ENCODE measurements at places on chromosomes 11 and 22.

DNA sequence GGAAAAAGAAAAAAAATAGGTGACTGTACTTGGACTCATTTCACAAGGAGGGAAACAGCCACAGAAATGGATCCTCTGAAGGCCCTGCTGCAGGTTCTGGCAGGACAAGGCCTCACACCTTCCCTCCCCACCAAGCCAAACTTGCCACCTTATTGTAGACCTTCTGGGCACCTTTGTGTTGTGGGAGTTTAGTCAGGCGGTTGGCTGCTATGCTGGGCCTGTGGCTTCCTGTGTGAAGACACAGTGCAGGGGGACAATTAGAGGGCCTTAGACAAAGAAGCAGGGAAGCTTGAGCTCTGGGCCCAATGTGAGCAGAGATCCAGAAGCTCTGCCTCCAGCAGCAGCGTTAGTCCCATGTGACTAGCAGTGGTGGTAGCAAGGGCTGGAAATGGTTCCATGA is 4.2 kb downstream of the RAB1B start:
- DNase-seq, result no peak

GRCh38 chr11:65973439-65974110 is 12.0 kb downstream of the SART1 start:
- no peak for DNase-seq

DNA sequence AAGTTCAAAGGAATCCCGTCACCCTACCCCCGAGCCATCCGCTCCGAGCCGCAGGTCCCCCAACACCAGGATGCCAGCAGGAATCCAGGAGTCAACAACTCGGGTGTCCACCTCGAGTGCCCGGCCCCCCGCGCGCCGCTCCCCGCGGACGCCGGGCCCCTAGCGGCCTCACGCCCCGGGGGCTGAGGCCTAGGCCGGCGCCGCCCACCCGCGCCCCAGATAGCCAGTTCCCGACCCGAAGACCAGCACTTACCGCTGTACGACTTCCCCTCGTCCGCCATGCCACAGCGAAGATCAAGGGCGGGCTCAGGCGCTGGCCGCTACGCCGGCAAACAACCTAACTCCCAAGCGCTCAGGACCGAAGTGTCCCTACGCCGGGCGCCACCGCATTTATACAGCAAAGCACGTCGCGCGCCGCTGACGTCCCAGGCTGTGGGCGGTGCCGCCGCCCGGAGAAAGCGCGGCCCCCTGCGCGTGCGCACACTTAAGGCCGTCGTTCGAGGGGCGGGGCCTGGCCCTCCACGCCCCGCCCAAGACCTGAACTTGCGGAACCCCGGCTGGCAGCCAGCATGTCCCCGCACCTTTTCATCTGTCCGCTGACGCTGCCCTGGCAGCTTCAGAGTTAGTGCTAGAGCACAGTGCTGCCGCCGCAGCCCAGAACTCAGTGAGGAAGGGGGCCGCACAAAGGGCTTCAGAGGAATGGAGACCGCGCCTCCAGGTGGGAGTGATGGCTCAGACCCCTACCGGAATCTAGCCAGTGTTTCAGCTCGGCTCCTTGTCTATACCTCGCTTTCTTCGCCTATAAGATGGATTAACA is at the start of gene NXF1:
Gene NXF1, minus strand, starts transcription at position 365 of the 817 bp plus-strand sequence. Its CDS starts 84 bp downstream, at position 281.
- DNase-seq, result peak; percentile 97

DNA sequence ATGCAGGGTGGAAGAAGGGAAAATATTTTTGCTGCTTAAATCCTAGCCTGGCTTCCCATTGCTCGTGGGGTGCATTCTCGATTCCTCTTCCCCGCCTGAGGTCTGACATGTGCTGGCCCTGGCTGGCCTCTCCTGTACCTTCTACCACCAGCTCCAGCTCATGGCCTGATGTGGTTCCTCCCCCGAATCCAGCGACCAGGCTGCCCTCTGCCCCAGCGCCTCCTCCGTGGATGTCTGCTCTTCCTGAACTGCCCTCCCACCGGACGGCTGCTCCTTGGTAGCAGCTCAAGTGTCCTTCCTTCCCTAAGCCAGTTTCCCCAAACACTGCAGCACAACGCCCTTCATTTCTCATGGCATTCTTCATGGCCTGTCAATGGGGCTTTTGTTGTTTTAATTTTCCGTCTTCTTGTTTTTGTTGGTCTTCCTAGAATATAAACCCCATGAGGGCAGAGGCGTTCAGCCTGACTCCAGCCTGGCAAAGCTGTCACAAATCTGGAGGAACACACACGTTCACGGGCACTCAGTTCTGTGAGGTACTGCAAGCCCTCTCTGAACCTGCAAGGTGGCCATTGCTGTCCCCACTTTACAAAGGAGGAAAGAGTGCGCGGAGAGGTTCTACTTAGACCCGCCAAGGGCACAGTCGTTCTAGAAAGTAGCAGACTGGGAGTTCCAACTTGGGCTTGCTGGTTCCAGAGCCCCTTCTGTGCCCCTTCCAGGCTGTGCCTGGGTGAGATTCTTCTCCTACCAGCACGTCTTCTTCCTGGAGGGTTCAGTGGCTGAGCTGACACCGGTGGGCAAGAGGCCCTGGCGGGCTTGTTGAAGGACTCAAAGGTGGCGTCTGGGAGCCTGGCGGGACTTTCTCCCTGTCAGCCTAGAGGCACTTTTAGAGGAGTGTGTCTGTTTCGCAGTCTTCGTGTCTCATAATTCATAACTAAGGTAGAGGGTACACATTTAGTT is 953 bp upstream of the LRP5 start:
- DNase-seq, result no peak

DNA sequence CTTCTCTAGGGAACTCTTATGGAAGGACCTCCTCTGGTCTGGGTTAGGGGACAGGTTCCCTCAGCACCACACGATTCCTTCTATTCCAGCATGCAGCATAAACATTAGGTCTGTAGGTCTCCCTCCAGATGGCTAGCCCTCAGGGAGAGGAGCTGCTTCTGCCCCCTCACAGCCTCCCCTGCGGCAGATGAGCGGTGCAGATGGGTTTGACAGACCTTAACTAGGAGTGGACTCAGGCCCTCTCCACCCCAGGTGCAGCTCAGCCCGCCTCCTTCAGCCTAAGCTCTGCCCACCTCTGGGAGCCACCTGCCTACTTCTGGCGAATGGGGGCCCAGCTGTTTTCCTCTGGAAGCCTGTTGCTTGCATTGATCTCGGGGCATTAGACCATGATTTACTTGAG is 55.7 kb upstream of the EIF3D start:
- DNase-seq, result no peak

Data from MM.1S (cell line).